ENCODE measurements at places on chromosomes 12 and 14.

DNA sequence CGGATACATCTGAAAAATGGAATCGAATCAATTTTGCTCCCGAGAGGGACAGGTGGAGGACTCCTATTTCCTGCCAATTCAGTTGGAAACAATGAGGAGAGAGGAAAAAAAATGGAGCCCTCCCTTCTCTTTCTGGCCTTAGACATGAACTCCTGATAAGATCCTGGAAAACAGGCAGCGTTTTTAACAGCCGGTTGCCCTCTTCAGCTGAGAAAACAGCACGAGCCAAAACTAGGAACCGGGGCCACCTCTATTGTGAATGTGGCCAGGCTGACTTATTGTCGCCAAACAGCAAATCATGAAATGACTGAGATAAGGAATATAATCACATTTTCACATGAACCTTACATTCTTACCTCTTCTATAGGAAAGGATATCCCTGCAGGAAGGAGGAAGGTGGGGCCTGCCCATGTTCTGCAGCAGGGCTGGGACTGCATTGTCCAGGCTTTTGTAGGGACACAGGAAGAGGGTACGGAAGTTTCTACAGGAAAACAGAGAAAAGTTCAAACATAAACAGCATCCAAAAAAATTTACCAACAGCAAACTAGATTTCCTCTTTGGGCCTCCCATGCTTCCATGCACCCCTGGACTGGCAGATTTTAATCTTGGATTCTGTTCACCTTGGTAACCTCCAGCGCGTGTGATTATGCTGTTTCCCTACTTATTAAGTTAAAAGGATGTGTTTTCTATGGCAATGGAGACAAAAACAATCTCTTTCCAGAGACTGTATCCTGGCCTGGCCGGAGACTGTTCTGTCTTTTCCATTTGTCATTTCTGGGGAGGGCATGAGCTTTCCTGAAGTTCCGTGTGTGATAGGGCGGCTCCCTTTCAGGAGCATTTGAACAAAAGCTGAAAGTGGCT, 29.0 kb upstream of the ELK3 start:
- no peak for DNase-seq

DNA sequence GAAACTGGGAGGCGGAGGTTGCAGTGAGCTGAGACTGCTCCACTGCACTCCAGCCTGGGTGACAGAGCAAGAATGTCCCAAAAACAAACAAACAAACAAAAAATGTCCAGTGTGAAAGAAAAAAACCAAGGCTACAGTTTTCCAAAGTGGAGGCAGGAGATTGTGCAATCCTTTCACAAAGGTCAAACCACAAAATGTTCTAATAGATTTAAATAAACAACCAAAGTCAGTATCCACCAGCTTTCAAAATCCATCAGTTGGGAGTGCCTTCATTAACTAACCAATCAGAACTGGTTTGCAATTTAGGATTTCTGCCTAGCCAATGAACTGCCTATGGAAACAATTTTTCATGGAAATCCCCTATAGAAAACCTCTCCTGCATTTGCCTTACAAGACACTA, 52.3 kb upstream of the TRIM9 start:
- DNase-seq: no peak

DNA sequence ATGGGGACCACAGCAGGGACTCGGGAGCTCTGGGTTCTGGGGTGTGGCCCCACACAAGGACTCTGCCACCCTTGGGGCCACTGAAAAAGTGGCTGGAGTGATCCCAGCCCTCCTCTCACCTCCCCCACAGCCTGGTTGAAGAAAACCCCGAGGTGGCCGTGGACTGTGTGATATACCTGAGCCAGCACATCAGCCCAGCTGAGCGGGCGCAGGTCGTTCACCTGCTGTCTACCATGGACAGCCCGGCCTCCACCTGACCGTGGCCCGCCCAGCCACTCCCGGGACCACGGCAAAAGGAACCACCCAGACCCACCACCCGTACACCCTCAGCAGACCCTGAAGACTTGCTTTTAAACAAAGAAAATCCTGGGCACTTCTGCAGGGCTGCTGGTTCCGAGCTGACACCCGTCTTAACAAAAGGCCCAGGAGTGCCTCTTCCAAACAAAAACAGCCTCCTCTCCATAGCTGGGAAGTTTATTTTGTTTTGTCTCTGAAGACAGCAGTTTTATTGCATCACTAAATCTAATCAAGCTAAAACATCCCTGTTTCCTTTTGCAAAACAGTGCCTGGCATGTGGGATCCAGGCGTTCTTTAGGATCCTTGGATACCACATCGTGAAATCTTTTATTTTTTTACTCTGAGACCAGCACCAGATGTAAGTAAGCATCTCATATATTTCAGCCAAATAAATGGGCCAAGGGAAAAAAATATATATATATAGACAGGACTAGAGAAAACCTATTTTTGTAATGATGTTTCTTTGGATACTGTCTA, 42.8 kb downstream of the FOXN4 start:
- no peak for DNase-seq

GRCh38 chr14:43184540-43184939, 1322.5 kb downstream of the FSCB start:
- DNase-seq: no peak

GRCh38 chr12:116339800-116340371, 62.4 kb upstream of the MED13L start:
- DNase-seq: no peak
